Activated naive CD4-positive, alpha-beta T cell treated with anti-CD3 and anti-CD28 coated beads for 36 hours (primary cell): ENCODE measurements at places on chromosomes 6 and 20. TPM values are rescaled to one million over a fixed set of nuclear protein-coding genes. Genes with fewer than 3 reads are reported as not detected.

OR2B6 gene
- total RNA-seq = not detected

SIGLEC1 gene
- 0.02 TPM for total RNA-seq

PNLDC1 gene
- total RNA-seq = 0.40 TPM

COL21A1 gene
- not detected for total RNA-seq
